ENCODE measurements at places on chromosomes 16 and 17.

- ATAC-seq, result peak; percentile 88
Measured at GRCh38 chr17:60641810-60642220, 35.8 kb upstream of the BCAS3 start.

GRCh38 chr17:15334266-15334665 is 7.1 kb downstream of the TEKT3 start:
- no peak for ATAC-seq

- ATAC-seq, result no peak
Measured at GRCh38 chr17:79848370-79848766, 9.1 kb upstream of the CBX4 start.

- peak; percentile 29 for ATAC-seq
Measured at GRCh38 chr17:49995055-49995738, at the start of gene DLX3. TSS of gene DLX3 (minus strand) at chr17:49995224. CDS start at chr17:49994998, 226 bp downstream.

DNA sequence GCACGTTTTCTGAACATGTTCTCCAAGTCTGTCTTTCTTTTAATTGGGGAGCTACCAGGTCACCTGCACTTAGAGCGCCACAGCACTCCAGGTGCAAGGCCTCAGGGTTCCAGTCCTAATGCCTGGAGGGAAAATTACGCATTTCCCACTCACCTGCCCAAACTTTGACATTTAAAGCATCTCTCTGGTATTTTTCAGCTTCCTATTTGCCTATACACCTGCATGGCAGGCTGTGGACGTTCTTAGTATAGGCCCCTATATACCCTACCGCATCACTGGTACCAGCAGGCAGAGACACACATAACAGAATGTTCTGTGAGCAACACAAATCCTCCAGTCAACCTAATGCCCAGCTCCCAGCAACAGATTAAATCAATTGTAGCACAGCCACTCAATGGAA is 213.3 kb downstream of the MRTFB start:
- ATAC-seq, result no peak

DNA sequence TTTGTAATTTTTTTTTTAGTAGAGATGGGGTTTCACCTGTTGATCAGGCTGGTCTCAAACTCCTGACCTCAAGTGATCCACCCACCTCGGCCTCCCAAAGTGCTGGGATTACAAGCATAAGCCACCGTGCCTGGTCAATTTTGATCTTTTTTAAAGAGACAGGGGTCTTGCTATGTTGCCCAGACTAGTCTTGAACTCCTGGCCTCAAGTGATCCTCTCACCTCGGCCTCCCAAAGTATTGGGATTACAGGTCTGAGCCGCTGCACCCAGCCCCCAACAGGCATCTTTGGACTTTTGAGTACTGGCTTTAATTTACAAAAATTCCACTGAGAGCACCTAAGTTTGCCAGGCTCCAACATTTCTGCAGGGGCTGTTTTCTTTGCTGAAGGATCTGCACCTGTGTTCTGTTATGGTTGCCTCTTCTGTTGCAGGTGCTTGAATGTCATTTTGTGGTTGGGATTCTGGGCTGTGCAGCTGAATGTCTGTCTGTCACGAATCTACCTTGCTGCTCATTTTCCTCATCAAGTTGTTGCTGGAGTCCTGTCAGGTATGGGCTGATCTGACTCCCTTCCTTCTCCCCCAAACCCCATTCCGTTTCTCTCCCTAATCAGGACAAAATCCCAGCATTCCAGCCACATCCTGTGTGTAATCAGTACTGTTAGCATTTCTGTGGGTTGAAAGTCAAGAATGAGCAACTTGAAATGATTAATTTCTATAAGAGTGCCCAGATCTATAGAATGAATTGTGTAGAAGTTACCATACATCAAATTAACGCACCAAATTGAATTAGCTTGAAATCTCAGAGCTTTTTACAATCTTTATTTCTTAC is 8.5 kb downstream of the G6PC1 start:
- no peak for ATAC-seq

DNA sequence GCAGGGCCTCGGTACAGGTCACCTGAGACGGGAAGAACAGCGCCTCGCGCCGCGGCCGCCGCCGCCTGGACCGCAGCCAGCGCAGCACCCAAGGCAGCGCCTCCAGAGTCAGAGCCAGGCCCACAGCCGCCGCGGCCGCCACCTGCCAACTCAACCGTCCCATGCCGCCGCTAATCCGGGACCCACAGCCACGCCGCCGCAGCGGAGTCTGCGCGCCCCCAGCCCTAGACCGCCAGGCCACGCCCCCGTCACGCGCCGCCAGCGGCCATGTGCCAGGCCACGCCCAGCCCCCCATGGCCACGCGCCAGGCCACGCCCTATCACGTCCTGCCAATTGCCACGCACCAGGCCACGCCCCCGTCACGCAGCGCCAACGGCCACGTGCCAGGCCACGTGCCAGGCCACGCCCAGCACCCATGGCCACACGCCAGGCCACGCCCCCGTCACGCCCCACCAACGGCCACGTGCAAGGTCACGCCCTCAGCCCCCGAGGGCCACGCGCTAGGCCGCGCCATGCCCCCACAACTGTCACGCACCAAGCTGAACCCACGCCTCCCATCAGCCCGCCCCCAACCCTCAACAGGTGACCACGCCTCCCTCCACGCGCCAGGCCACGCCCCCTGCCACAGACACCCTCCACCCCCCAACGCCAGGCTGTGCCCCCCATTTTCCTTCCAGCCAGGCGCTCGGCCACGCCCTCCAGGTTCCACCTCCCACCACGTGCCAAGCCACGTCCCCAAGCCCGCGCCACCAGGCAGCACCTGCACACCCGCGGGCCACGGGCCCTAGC is at the start of gene PLD6:
PLD6 (minus strand) TSS at position 210 of the 789 bp plus-strand sequence; CDS start at position 163, 47 bp downstream.
- peak; percentile 53 for ATAC-seq

DNA sequence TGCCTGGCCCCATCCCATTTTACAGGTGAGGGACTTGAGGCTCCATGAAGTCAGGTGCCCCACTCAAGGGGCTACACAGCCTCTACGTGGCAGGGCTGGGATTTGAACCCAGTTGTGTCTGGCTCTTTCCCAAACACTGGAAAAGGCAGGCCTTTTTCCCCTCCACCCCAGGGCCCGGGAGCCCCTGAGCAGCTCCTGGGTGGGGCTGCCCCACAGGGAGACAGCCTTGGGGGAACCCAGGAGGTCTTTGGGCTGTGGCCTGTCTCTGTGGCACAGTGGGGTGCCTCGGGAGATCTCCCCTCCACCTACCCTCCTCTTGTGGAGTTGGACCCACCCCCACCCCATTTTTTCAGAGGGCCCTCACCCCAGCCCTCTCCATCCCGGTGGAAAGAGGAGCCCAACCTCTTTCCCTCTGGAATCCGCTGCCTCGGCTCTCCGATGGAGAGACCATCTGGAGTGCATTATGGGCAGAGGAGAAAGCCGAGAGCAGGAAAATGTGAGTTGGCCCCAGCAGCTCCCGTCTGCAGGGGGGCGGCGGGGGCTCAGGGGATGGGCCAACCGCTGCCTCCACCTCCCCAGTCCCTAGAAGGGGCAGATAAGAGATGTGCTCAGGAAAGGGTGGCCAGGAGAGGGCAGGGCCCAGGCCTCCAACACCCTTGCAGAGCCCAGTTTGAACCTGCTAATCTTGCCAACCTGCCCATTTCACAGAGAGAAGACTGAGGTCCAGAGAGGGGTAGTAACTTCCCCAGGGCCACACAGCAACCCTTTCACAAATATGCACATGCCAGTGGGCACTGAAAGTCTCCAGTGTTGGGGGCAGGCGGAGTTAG is 15.4 kb upstream of the TMEM92 start:
- ATAC-seq, result peak; percentile 91

GRCh38 chr16:29990883-29991570 is 4.4 kb downstream of the HIRIP3 start:
- ATAC-seq, result no peak

- peak; percentile 14 for ATAC-seq
Measured at GRCh38 chr17:67136191-67137025, 92.1 kb downstream of the CACNG1 start.

- no peak for ATAC-seq
Measured at GRCh38 chr16:47366228-47366627, 94.6 kb downstream of the ITFG1 start.

GRCh38 chr16:15899538-15900100 is 11.2 kb upstream of the CEP20 start:
- ATAC-seq, result peak; percentile 85

- ATAC-seq, result peak; percentile 62
Measured at GRCh38 chr17:38420518-38420917, 7.7 kb upstream of the ARHGAP23 start.

DNA sequence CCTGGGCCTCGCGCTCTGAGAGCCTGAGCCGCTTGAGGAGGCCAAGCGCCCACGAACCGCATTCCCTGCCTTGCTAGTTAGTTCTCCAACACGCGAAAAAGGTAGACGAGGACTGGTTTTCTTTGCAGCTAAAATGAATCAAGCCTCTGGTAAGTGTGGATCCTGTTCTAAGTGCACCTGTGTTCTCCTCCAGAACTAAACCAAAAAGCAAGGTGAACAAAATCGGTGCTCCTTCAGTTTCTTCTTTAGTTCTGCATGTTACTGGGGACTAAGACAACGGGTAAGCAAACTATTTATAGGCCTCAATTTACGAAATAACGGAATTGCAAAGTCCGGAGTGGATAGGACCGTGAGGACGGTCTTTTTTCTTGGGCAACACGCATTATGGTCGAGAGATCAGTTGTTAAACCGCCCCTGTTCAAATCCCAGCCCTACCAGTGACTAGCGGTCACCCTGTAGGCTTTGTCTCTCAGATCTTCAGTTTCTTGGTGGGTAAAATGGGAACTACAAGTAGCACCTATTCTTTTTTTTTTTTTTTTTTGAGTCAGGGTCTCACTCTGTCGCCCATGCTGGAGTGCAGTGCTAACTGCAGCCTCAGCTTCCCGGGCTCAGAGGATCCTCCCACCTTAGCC is 993 bp upstream of the ANKRD11 start:
- ATAC-seq, result peak; percentile 16

- ATAC-seq, result peak; percentile 0
Measured at GRCh38 chr17:50949128-50949988, 83.2 kb upstream of the TOB1 start.

DNA sequence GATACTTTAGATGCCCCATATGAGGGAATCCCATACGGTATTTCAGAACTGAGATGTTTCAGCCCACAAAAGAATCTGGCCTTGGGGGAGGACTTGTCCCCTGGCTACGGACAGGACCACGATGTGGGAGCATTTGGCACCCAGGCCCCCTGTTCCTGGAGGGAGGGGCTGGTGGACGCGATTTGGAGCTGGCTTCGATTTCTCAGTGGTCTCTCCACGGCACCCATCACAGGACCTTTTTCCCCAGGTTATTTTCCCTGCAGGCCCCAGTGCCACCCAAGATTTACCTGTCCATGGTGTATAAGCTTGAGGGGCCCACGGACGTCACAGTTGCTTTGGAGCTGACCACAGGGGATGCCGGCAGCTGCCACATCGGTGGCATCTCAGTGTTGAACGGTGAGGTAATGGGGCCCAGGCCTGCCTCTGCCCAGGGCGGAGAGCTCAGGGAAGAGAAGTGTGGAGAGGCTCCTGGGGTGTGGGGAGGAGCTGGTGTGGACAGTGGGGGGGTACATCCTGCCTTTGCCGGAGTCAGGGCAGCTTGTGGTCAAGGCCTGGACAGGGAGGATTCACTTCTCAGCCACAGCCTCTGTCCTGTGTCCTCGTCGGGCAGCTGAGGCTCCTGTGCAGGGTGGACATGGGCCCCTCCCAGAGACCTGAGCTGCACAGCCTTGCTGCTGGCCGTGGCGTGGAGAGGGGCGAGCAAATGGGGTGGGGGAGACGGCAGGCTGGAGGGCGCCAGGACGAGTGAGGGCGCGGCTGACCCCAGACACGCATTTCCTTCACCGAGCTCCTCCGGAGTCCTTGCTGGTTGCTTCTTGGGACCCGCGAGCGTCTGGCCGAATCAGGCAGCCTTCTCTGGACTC is 9.9 kb downstream of the ENGASE start:
- ATAC-seq, result no peak

- ATAC-seq, result no peak
Measured at GRCh38 chr16:14148016-14148415, 76.9 kb downstream of the MRTFB start.

- no peak for ATAC-seq
Measured at GRCh38 chr17:78734793-78735641, 47.1 kb downstream of the CYTH1 start.

DNA sequence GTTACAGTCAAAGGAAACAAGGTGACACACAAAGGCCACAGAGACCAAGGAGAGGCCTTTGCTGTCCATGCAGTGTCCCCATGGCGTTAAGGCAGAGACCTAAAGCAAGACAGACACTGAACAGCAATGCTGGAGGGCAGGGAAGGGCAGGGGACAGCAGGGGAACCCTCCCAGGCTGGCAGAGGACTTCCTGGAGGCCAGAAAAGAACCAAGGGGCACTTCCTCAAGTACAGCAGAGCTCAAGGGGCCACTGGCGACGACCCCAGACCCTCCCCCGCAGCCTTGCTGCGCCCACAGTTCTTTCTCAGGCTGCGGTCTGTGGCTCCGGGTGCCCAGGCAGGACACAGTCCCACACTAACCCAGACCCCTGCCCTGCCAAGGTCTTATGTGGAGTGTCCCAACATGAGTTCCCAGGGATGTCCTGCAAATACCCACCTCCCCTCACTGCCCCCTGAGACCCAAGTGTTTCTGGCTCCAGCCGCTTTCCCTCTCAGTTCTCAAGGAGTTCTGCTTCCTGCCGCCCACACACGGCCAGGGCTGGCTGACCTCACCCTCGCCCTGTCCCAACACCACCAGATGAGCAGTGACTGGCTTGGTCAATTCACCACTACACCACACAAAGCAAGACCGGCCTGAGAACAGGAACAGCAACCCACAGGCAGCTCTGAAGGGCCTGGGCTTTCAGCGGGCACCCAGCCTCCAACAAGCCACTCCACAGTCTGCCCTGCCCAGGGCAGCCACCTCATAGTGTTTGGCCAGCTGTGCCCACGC is 4.2 kb downstream of the CLCN7 start:
- no peak for ATAC-seq

DNA sequence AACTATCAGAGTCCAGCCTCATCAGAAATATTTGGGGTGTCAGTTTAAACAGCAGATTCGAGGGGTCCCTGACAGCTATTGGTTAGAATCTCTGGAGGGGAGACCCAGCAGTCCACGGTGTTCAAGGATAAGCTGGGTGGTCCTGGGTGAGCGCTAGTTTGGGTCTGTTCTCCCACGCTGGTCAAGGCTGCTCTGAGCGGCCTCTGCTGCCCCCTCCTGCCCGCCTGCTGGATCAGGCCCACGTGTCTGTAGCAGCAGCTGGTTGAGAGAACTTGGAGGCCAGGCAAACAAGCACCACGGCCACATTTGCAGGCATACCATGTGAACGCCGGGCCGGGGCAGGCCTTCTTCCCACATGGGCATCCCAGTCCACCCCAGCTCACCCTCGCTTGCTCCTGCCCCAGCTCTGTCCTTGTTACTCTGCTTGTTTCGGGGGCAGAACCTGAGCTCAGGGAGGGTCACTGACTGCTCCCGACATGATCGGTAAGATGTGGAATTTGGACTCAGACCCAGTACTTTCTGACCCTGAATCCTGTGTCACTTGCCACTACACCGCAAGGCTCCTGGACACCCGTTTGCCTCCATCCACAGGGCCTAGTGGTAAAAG is 7.4 kb downstream of the FOXF1 start:
- ATAC-seq, result peak; percentile 87
